Hypothalamus (tissue), 51 donors: ENCODE measurements at places on chromosomes 16 and 17.

DNA sequence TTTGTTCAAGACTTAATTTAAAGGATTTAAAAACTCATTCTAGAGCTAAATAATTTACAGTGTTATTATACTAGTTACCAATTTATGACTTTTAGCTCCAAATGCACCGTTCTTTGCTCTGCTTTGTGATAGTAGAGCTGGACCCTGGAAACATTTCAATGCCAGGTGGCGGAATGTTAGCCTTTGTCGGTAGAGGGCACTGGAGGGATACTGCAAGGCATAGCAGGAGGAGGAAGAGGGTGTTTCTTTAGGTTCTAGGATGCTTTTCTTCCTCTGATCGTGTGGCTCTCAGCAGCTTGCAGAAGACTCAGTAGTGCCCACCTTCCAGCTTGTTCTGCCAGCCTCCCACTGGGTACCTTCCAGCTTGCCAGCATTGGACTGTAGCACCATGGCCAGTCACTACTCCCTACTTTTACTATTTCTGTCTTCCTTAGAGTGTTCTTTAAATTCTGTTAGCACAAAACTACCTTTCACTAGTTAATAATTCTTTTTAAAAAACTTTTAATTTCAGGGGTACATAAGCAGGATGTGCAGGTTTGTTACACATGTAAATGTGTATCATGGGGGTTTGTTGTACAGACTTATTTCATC, 325.3 kb downstream of the UTP18 start:
- no peak for DNase-seq

DNA sequence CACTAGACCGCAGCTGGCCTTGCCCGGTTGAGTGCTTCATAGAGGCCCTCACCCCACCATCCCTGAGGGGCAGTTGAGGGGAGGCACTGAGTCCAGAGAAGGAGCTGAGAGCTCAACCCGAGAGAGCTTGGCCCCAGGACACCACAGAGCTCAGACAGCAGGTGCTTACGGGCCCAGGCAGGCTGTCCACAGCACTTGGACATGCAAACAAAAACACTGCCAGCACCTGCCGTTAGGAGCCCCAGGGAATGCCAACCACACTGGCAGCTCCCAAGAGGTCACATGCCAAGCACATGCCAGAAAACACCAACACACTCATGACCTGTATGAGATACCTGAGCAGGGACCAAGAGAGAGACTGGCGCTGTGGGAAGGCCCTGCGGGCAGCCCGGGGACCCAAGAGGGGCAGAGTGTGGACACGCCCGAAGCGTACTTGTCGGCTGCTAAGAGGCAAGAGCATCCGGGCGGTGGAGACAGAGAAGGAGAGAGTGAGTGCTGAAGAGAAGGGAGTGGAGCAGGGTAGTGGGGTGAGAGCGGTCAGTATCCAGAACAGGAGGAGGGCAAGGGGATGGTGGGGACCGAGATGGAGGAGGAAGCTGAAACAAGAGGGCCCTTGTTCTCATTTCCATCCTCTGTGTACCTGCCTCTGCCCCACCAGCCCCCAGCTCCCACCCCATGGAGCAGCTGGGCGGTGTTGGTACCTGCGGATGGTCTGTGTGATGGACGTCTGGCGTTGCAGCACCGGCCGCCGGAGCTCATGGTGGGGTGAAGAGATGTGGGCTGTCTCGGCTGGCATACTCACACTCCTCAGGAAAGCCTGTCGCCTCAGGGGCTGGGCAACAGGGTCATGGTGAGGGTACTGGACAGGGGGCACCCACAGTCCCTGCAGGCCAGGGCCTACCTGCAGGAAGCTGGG, 8.2 kb downstream of the RHBDF1 start:
- DNase-seq, result no peak

GRCh38 chr16:71526111-71526631, at the start of gene CHST4:
CHST4 (plus strand) TSS chr16:71526426; CDS start chr16:71536678, 10,252 bp downstream.
- no peak for DNase-seq

- DNase-seq, result no peak
Measured at GRCh38 chr17:79644617-79645016, 33.8 kb upstream of the RBFOX3 start.

- no peak for DNase-seq
Measured at GRCh38 chr16:66431760-66432159, 4.7 kb downstream of the BEAN1 start.

- no peak for DNase-seq
Measured at GRCh38 chr17:76840884-76841775, 27.1 kb upstream of the MGAT5B start.

GRCh38 chr17:39026980-39027451, 59.8 kb upstream of the FBXO47 start:
- DNase-seq, result no peak

DNA sequence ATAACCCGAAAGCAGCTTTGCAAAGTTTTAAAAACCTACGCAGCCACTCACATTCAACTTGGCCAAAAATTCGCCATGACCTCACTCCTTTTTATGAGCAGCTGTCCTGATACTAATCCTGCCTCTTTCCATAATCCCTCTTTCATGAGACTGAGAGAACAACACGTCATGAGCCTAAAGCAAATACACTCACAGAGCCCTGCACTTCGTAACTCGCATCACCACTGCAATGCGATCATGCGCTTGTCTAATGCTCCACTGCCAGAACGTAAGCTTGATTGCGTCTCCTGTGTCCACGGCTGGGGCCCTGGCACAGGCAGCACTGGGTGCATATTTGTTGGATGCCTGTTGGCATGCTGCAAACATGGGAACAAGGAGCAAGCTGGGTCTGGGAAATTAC, 36.2 kb downstream of the CDRT4 start:
- DNase-seq, result no peak
